Fibroblast of the aortic adventitia (primary cell): ENCODE measurements at places on chromosomes 4 and X. TPM values are rescaled to one million over a fixed set of nuclear protein-coding genes. Genes with fewer than 3 reads are reported as not detected.

The GAGE13 gene
- total RNA-seq, result not detected in 2 replicates

The CLDN34 gene
- not detected in 2 replicates for total RNA-seq

The CT45A8 gene
- not detected in 2 replicates for total RNA-seq

The DGKK gene
- total RNA-seq, result not detected in 2 replicates

The PDCL2 gene
- total RNA-seq, result not detected in 2 replicates

The GYPA gene
- total RNA-seq, result not detected in 2 replicates

The STPG2 gene
- total RNA-seq, result 0.18 TPM in 1 of 2 replicates, not detected in the other

The RHOXF1 gene
- total RNA-seq, result not detected in 2 replicates

The MSANTD1 gene
- 0.41 and 0.63 TPM in 2 replicates for total RNA-seq

The HEPH gene
- total RNA-seq, result 29.5 and 52.8 TPM in 2 replicates

The PNMA6F gene
- not detected in 2 replicates for total RNA-seq

The HTRA3 gene
- 7.6 and 9.6 TPM in 2 replicates for total RNA-seq

The AWAT2 gene
- total RNA-seq, result under 0.01 TPM in 1 of 2 replicates, not detected in the other

The ACE2 gene
- total RNA-seq, result 0.09 TPM in 1 of 2 replicates, not detected in the other
